ENCODE measurements at places on chromosomes 6 and 20.

- DNase-seq, result no peak
Measured at GRCh38 chr20:13676682-13677081, 38.0 kb upstream of the TASP1 start.

DNA sequence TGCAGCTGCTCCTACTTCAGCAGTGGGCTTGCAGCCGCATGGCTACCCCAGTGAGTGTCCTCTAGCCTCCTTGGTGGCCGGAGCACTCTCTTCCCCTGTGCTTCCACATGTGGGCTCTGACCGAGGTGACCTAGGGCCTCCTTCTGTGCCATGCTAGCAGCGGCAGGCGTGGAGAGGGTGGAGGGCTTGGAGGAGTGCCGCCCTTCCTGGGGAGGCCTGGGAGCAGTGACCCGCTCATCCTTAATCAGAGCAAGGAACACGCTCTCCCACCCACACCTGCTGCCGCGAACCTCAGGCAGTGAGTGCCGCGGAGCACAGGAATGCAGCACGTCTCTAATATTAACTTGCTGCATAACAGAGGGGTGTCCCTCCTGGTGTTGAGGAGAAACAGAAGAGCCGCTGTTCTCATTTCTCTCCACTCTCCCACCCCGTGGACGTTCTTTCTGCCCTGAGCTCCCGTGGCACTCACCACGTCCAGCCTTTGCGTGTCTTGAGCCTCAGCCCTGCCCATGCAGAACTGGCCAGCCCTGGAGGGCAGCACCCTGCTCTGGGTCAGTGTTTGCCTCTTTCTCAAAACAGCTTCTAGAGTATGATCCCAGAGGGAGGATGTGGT lies 31.9 kb downstream of the DUSP22 start:
- no peak for DNase-seq

GRCh38 chr6:147204060-147204785 lies at the start of gene STXBP5:
STXBP5 (plus strand) TSS chr6:147204417; CDS start chr6:147204533, 116 bp downstream.
- peak; percentile 27 for DNase-seq

DNA sequence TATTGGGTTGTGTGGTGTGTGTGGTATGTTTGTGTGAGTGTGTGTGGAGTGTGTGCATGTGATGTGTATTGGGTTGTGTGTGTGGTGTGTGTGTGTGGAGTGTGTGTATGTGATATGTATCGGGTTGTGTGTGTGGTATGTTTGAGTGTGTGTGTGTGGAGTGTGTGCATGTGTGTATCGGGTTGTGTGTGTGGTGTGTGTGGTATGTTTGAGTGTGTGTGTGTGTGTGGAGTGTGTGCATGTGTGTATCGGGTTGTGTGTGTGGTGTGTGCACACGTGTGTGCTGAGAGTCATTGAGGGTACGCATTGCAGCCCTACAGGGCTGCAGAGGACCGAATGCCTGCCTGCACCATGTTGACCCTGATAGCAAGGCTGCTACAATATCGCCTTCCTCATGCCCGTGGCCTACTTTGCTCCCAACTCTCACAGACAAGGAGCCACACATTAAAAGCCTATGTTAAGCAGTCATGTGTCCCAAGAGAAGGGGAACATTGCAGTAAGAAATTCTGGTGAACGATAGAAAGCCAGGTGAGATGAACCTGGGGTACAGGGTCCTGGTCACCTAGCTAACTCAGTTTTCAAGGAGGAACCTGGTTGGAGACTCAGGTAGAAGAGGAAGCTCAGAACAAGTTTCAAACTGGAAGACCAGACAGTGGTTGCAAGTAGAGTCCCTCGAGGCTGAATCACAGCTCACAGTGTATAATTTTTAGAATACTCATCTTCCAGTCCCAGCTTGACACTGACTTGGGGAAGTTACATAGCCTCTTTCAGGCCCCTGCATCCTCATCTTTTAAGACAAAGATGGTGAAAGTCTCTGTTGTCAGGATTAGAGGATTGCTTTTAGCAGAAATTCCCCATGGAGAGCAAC lies 45.7 kb upstream of the TMEM170B start:
- DNase-seq, result no peak

GRCh38 chr6:167917551-167918154 lies 79.8 kb upstream of the KIF25 start:
- no peak for DNase-seq

DNA sequence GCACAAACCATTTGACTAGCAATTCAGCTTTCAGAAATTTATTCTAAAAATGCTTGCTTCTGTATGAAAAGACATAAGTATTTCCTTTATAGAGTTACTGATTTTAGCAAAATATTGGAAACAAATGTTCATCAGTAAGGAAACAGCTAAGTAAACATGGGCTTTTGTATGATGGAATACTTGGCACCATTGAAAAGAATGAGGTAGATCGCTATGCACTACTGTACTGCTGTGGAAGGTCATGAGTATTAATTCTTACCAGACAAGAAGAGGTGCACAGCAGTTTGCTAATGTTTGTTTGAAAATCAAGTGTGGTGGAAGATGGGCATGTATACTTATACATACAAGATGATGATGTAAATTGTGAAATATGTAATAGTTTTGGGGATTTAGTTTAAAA lies 73.0 kb downstream of the FARS2 start:
- DNase-seq, result no peak

DNA sequence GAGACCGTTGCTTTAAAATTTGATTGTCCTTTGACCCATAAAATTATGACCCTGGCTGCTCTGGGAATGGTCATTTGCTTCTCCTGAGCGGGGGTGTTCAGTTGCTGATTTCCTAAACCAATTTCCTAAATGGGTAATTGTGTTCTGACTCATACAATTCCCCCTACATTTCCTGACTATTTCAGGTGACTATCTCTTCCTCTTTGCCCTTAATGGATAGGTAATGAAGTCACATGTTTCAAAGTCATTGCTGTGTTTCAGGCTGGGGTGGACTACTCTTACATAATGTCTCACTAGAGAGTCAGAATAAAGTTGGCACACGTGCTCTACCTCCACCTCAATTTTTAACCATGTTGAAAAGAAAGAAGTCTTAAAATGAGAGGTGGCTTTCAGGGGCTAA lies 109.8 kb downstream of the DOK5 start:
- DNase-seq, result no peak

DNA sequence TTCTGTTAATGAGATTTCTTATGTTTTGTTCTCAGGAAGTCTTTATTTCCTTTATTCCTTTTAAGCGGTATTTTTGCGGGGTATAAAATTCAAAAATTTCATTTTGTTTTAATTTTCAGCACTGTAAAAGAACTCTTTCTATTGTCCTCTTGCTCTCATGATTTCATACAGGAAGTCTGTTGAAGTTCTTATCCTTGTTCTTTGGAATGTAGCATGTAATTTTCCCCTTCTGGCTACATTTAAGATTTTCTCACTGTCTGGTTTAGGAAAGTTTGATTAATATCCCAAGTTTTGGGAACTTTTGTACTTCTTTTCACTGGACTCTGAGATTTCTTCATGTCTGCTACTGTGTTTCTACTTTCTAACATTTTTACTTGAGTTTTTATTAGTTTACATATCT lies 581.4 kb upstream of the GJE1 start:
- no peak for DNase-seq

DNA sequence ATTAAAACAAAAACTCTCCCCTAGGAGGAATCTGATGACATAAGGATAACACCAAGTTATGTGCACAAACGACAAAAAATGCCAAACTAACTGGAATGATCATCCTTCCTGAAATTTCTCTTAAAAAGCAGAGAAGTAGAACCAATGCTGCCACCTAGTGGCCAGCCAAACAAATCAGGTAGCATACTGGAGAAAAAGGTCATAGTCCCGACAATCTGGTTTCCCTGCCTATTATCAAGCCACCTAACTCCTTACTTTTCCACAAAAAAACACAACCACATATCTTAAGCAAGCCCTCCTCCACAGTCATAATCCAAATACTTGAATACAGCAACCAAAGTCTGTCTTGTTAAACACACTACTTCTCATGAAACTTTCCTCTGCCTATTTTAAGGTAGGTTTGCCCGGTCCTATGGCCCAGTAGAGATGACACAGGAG lies 5.3 kb downstream of the OARD1 start:
- DNase-seq, result peak; percentile 60

DNA sequence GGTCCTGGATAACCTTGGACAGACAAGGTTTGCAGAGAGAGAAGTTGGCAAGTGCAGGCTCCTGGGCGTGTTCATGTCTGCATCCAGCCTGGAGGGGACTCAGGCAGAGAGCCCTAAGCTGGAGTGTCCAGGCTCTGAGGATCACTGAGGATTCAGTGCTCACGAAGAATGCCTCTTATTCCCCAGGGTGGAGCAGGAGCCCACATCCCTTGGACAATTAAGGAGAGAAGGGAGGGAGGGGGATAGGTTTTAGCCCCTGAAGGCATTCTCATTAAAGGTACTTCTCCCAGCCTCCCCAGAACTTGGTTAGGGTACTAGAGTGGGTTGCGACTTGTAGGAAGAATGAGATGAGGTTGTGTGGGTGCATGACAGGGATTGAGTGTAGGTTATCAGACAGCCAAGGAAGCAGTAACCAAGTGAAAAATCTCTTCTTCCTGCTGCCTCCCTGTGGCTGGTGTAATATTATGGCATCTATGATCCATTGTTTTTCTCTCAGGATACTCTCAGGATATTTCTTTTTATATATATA lies 680 bp downstream of the HLA-DPB1 start:
- no peak for DNase-seq

- no peak for DNase-seq
Measured at GRCh38 chr20:61976644-61977418, 88.8 kb downstream of the TAF4 start.

- DNase-seq, result no peak
Measured at GRCh38 chr20:43725666-43726065, 1.1 kb downstream of the GTSF1L start.

GRCh38 chr6:140909625-140910024 lies 1223.1 kb upstream of the GJE1 start:
- no peak for DNase-seq

DNA sequence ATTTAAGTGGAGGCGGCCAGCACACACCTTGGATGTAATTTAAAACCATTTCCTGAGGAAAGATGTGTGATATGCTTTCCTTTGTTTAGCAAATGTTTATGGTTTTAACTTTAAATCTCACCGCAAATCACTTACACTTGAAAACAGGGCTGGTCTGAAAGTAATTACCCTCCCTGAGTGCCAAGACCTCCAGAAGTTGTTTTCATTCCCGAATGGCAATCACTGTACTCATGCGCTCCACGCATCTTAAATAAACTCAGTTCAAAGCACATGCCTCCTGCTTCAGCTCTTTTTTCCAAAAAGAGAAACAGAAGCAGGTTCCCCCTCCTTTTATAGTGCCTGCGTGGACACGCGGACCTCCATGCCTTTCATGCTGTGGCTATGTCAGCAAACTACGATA lies 224.0 kb downstream of the SMOC2 start:
- DNase-seq, result no peak

- DNase-seq, result no peak
Measured at GRCh38 chr6:67248077-67248476, 1387.0 kb upstream of the ADGRB3 start.

GRCh38 chr20:39195582-39196021 lies 233.5 kb downstream of the DHX35 start:
- no peak for DNase-seq

DNA sequence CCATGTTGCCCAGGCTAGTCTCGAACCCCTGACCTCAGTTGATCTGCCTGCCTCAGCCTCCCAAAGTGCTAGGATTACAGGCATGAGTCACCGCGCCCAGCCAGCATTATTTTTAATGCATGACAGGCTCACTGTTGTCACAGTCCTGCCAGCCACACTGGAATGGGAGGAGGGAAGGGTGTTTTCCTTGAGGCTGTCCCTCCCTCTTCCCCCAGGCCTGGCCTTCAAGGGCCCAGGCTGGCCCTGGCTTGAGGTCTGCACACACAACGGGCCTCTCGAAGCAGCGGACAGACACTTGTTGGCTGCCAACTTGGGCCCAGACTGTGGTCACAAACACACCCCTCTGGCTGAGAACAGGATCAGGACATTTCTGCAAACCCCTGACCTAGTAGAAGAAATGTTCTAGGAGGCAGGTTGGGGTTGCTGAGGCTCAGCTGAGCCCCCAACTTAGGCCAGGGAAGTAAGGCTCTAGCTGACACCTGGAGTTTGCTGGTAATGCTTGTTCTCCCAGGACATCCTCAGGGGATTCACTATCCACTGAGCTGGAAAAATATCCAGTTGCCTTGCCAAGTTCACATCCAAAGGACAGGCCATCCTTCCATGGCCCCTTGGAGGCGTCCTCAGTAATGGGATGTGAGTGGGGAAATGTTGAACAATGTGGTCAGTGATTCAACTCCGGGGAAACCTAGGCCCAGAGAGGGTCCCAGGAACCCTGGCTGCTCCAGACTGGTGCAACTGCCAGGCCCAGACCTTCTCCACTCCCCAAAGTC lies 9.9 kb downstream of the SNTA1 start:
- no peak for DNase-seq

- no peak for DNase-seq
Measured at GRCh38 chr6:23280437-23280836, 711.1 kb downstream of the HDGFL1 start.

GRCh38 chr6:15842727-15843117 lies 179.9 kb upstream of the DTNBP1 start:
- no peak for DNase-seq

- no peak for DNase-seq
Measured at GRCh38 chr20:48284837-48285236, 499.6 kb upstream of the SULF2 start.

DNA sequence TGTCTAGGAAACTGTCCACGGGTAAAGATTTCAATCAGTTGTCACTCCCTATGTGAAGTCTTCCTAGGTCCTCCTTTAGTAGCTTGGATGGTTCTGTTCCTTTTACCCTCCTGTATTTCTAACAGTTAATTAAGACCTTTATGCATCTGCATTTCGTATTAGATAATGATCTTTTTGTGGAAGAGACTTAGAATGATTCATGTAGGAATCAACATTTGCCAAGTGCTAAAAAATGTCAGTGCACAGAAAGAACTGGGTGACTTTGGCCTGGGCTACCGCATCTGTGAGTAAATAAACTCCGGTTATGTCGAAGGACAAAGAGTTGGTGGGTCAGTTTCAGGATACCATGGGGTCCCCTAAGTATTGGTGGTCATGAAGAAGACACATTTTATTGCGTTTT lies 918.0 kb downstream of the TFAP2A start:
- no peak for DNase-seq

DNA sequence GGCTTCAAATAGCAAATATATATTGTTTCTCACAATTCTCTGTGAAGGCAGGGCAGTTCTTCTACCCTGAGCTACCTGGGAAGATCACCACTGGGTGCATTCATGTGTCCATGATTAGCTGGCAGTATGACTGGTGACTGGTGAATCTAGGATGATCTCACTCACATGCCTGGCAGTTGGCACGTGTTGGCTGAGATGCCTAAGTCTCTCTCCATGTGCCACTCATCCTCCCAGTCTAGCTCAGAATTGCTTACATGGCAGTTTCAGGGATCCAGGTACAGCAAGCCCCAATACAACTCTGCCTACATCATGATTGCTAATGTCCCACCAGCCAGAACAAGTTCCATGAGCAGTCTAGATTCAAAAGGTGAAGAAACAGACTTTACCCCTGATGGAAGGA lies 346.8 kb upstream of the CNR1 start:
- no peak for DNase-seq

DNA sequence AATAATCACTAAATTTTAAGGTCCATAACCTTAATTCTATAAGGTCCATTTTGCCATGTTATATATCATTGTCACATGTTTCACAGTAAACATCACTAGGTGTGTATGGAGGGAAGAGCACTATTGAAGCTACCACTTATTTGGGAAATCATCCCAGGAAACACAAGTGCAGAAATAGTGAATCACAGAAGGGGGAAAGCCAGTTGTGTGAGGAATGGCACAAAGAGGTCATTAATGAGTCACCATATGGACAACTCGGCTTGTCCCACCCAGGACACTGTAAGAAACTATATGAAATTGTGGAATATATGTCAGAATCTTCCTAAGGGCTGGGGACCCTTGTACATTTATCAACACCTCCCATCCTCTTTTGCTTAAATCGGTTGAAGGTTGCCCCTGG lies 13.7 kb downstream of the BTN3A1 start:
- no peak for DNase-seq

All from stimulated activated CD4-positive, alpha-beta T cell treated with anti-CD3 and anti-CD28 coated beads, Interleukin-2, amount 100 ng/mL, for 48 hours (primary cell).